Effector memory CD8-positive, alpha-beta T cell (primary cell): ENCODE measurements at places on chromosomes 13 and 19.

DNA sequence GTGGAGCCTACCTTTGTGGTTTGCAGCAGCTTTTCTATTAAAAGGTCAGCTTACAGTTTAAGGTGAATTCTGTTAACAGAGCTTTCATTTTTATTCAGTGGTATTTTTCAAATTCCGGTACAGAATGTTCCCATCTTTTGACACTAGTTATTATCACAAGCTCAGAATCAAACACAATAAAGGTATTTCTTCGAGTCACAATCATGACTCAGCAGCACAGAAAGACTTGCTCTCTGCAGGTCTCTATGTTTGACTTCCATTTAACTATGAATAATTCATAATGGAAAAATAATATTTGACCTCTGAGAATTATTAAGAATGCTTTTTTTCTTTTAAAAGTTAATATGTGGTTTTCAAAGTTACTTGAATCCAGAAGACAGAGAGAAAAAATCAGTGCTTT lies 28.2 kb downstream of the DACH1 start:
- DNase-seq, result no peak

DNA sequence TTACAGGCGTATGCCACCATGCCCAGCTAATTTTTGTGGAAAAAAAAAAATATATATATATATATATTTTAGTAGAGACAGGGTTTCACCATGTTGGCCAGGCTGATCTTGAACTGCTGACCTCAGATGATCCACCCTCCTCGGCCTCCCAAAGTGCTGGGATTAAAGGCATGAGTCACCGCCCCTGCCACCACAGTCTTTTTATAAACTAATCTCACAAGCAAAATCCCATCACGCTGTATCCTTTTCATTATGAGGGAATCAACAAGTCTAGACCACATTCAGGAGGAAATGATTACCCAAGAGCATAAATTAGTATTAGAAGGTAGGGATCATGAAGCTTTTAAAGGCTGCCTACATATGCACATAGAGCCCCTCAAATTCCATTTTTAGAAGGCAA lies 210.6 kb upstream of the NBEA start:
- no peak for DNase-seq

GRCh38 chr19:10670182-10670581 lies 16.0 kb downstream of the ILF3 start:
- DNase-seq, result no peak

GRCh38 chr19:927780-928401 lies 2.1 kb downstream of the ARID3A start:
- no peak for DNase-seq

- DNase-seq, result no peak
Observed at GRCh38 chr19:48752496-48753365, at the start of gene FUT1. Gene FUT1, minus strand, starts transcription at chr19:48752641. Its CDS starts 1,360 bp downstream, at chr19:48751281.

DNA sequence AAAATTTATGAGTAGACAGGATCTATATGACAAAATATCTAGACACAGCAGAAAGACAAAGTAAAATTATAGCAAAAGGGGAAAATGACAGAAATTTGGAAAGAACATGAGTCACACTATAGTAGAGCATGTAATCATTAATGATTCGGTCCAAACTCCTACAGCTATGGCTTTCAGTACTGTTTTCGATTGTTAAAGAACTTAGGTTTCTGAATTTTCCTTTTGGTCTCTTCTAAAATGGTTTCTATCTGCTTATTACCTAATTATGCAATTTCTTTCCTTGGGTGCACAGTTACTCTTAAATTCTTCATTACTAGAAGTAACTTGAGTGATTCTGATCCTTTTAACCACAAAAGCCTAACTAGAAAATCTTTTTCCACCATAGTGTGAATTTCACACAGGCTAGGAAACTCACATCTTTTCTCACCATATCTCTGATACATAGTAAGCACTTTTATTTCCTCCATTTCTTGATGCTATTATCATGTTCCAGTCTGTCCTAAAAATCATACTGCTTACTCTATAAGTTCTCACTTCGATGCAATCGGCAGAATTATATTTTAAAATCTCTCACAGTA lies 1101.4 kb downstream of the PCDH9 start:
- no peak for DNase-seq
